A549 treated with RU486 at 1 μM for 4 hours (cell line): ENCODE measurements at places on chromosomes 7 and 10. TPM values are rescaled to one million over a fixed set of nuclear protein-coding genes. Genes with fewer than 3 reads are reported as not detected.

The TCAF2 gene
- total RNA-seq = 0.29 to 0.36 TPM (median 0.32 TPM) in 5 replicates

The CRHR2 gene
- total RNA-seq = 0.05 TPM in 1 of 5 replicates, not detected in the others

The MORN4 gene
- 6.1 to 7.9 TPM (median 6.8 TPM) in 5 replicates for total RNA-seq

The PIK3CG gene
- not detected in 5 replicates for total RNA-seq

The SFTPA1 gene
- not detected in 5 replicates for total RNA-seq

The CCDC186 gene
- total RNA-seq = 3.3 to 6.6 TPM (median 6.0 TPM) in 5 replicates

The UTF1 gene
- 0.08 to 0.16 TPM (median 0.16 TPM) in 3 of 5 replicates, not detected in the others for total RNA-seq

The RADIL gene
- 0.98 to 2.7 TPM (median 1.9 TPM) in 5 replicates for total RNA-seq

The DMBT1 gene
- total RNA-seq = 0.05 to 0.11 TPM (median 0.09 TPM) in 5 replicates

The PON3 gene
- 27.0 to 38.0 TPM (median 34.3 TPM) in 5 replicates for total RNA-seq

The LIMK1 gene
- 30.5 to 37.5 TPM (median 32.6 TPM) in 5 replicates for total RNA-seq

The ASB10 gene
- not detected in 5 replicates for total RNA-seq

The PPP1R17 gene
- not detected in 5 replicates for total RNA-seq

The CEP55 gene
- 47.3 to 72.8 TPM (median 66.7 TPM) in 5 replicates for total RNA-seq

The HABP2 gene
- 0.05 to 0.21 TPM (median 0.09 TPM) in 5 replicates for total RNA-seq

The TLX1 gene
- not detected in 5 replicates for total RNA-seq

The TRIM56 gene
- total RNA-seq = 8.8 to 12.1 TPM (median 10.8 TPM) in 5 replicates

The HTR5A gene
- total RNA-seq = not detected in 5 replicates

The ADCY1 gene
- total RNA-seq = 1.3 to 2.7 TPM (median 2.2 TPM) in 5 replicates

The SLC29A4 gene
- total RNA-seq = 8.3 to 15.3 TPM (median 14.5 TPM) in 5 replicates

The ECHDC3 gene
- 7.1 to 11.3 TPM (median 8.8 TPM) in 5 replicates for total RNA-seq

The WEE2 gene
- total RNA-seq = not detected in 5 replicates

The C10orf90 gene
- 2.7 to 3.8 TPM (median 3.7 TPM) in 5 replicates for total RNA-seq

The TUBGCP2 gene
- total RNA-seq = 32.0 to 44.5 TPM (median 43.6 TPM) in 5 replicates

The GRM3 gene
- total RNA-seq = not detected in 5 replicates

The ITGB8 gene
- 0.82 to 1.2 TPM (median 0.95 TPM) in 5 replicates for total RNA-seq

The SLC16A9 gene
- total RNA-seq = 0.05 to 0.09 TPM (median 0.08 TPM) in 4 of 5 replicates, not detected in the other

The KIF20B gene
- total RNA-seq = 6.2 to 17.5 TPM (median 16.1 TPM) in 5 replicates

The PDSS1 gene
- 14.7 to 16.8 TPM (median 15.8 TPM) in 5 replicates for total RNA-seq

The NEURL1 gene
- 0.18 to 0.83 TPM (median 0.35 TPM) in 5 replicates for total RNA-seq

The GPR85 gene
- not detected in 5 replicates for total RNA-seq

The DENND10 gene
- 41.2 to 62.5 TPM (median 54.6 TPM) in 5 replicates for total RNA-seq

The SHTN1 gene
- 19.5 to 29.2 TPM (median 26.1 TPM) in 5 replicates for total RNA-seq

The AGMO gene
- total RNA-seq = 0.64 to 1.2 TPM (median 0.87 TPM) in 5 replicates

The GSTO2 gene
- 1.7 to 3.7 TPM (median 2.1 TPM) in 5 replicates for total RNA-seq

The FAS gene
- 30.2 to 39.9 TPM (median 31.6 TPM) in 5 replicates for total RNA-seq

The PWWP2B gene
- total RNA-seq = 11.6 to 19.1 TPM (median 17.8 TPM) in 5 replicates

The FGF8 gene
- 0.22 TPM in 1 of 5 replicates, not detected in the others for total RNA-seq

The CPN1 gene
- total RNA-seq = 0.18 to 0.43 TPM (median 0.39 TPM) in 5 replicates

The ASIC3 gene
- 5.7 to 12.6 TPM (median 12.2 TPM) in 5 replicates for total RNA-seq

The SLC18A3 gene
- total RNA-seq = not detected in 5 replicates

The GFRA1 gene
- total RNA-seq = 8.6 to 11.3 TPM (median 9.3 TPM) in 5 replicates

The PRLHR gene
- total RNA-seq = not detected in 5 replicates

The ABCB1 gene
- total RNA-seq = 0.08 to 0.47 TPM (median 0.19 TPM) in 4 of 5 replicates, not detected in the other
